NT2/D1 (cell line): ENCODE measurements at places on chromosomes 5 and 9.

DNA sequence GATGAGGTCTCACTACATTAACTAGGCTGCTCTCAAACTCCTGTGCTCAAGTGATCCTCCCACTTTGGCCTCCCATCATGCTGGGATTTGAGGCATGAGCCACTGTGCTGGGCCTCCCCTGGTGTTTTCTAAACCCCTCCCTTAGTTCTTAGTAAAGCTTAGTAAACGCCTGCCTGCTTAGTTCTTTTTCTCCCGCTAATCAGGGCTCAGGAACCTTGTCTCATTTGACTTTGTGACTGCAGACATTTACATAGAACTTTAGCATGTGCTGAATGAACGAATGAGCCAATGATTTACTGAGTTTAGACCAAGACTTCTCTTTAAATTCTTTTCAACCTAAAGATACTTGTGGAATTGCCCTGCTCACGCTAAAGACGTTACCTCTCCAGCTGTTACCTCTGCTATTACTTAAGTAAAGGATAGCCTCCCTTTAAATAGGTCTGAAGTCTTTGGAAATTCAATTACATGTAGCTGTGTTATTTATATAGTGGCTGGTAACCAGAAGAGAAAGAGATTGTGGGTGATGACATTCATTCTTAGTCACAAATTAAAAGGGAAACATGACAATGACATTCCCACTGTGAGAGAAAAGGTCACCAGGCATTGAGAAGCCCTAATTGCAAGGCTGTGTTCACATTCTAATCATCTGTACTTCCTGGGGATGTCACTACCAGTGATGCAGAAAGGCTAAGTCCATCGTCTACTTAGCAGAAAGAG is 18.6 kb upstream of the SUSD1 start:
- peak; percentile 33 for DNase-seq

DNA sequence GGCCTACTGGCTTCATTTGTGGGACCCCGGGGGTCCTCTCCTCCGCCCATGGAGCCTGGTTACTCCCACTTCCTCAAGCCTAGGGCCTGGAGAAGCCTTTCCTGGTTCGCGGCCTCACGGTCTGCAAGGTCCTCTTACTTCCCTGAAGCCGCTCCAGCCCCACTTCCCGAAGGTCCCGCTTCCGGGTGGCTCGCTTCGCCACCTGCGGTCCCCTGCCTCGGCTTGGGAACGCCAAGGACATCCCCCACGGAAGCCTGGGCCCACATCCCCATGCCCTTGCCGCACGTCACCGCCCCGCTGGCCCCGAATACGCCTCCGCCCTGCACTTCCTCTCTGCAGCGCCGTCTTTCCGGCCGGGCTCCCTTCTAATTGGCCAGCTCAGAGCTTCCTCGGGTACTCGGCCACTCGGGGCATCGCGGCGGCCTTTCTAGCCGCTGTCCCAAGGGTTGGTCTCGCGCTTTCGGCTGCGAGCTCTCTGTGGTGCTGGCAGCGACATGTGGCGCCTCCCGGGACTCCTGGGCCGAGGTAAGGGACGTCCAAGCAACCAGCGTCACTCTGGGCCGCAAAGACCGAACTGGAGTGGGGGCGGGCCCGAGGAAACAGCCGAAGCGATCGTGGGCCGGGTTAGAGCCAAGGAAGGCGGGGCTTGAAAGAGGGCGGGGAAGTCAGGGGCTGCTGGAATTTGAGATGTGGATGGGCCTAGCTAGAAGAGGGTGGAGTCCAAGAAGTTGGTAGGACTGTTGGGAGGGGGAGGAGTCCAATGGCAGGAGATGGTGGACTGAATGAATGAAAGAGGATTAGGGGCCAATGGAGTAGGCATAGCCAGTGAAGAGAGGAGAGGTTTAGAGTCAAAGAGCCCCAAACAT is at the start of gene DELE1:
Gene DELE1, plus strand, starts transcription at position 424 of the 866 bp plus-strand sequence. Its CDS starts 71 bp downstream, at position 495.
- DNase-seq, result peak; percentile 83

DNA sequence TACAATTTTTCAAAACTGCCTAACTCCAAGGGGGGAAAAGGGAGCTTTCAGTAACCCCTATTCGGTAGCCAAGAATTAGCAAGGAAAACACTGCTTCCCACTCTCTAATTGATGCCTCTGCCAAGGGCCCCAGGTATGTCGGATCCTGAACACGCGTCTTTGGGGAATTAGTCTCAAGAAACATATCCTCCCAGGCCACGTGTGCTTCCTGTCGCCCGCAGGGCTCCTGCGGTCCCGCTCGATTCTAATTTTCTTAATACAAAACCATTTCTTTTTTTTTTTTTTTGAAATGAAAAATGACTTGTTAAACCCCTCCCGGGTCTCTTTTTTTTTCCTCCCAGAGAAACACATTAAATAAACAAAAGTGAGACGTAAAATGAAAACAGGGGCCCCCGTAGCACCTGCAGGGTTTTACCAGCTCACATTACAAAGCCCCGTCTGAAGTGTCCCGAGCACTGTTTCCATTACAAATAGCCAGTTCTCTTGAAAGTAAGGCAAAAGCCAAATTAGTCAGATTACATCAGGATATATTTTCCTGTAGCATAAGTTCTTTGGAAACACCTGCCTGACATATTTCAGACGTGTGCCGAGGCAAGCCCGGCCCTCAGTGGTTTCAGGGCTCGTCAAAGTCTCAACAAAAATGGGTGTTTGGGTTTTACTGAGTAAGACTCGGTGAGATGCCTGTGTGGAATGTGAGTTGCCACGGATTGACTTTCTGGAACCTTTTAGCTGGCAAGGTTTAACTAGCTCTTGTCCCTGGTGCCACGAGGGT is 21.5 kb downstream of the SMIM23 start:
- no peak for DNase-seq

DNA sequence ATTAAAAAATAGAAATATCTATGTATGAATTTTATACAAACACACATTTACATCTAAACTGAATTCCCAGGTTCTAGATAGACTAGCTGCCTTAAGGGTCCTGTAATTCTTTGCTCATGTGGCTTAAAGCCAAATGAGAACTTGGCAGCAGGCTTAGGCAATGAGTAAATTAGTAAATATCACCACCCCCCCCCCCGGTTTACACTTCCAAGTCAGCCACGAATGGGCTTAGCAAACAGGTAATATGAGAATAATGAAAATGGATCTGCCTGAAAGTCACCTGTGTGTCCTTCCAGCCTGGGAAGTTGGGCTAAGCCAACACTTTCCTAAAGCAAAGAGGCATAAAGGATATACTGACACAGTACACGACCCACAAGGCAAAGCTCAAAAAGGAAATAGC is 108.6 kb downstream of the KLHL3 start:
- DNase-seq, result no peak

DNA sequence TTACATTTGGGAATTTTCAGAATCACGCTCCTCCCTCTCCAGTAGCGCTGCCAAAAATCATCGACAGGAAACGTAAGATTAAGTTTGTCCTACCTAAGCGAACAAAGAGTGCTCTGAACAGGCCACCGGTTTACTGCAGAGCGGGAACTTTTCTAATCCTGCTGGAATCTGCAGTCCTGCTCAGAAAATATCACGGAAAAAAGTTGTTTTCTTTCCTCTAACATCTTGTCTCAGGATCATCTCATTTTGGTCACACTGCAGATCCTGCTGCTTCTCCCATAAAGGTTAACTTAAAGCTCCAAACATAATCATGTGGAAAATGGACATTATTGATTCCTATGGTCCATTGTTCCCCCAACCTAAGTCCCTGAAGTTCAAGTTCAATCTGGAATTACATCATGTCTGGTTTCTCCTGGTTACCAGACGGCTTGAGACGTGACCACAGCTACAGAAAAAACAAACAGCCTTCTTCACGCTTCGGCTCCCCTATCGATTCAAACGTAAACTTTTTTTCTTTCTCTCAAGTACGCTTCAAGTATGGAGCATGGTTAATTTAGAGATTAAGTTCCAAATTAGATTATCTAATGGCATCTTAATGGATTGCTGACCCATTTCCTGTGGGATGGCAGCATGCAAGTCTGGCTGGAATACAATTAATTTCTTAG is 217.6 kb downstream of the NFIB start:
- no peak for DNase-seq

GRCh38 chr5:135829179-135829578 is 5.3 kb upstream of the SLC25A48 start:
- DNase-seq, result no peak

DNA sequence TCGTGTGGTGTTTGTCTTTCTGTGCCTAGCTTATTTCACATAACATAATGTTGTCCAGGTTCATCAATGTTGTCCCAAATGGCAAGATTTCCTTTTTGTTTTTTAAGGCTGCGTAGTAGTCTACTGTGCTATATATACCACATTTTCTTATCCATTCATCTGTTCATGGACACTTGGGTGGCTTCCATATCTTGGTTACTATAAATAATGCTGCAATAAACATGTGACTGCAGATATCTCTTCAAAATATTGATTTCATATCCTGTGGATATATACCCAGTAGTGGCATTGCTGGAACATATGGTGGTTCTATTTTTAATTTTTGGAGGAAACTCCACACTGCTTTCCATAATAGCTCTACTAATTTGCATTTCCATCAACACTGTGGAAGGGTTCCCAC is 25.5 kb upstream of the CCNH start:
- DNase-seq, result no peak

DNA sequence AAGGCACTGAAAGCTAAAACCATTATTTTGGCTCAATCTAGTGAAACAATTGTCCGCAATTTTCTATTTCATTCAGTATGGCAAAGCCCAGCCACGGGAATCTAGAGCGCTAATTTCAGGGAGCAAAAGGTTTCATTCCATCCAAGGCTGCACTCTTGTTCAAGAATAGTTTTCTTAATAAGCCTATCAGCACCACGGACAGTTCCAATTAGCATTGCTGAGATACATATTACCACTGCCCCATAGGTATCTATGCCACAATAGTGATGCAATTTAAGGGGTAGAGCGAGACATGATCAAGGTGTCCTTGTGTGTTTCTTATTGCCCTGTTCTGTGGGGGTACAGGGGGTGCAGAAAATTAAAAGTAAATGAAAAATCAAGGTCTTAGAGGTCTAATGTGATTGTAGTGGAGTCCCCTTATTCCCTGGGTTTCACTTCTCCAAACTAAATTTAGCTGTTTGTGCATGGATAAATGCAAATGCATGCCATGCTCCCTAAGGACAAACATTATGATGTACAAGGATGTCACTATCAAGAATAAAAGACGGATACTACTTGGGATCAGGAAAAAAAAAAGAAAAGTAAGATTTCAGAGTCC is 45.5 kb downstream of the SPOCK1 start:
- DNase-seq, result peak; percentile 33
